ENCODE measurements at places on chromosomes 5 and 9.

- peak; percentile 22 for DNase-seq
- no peak overlapping the region for H3K27ac ChIP-seq
- H3K36me3 ChIP-seq = no peaks in the 10 kb centered on the region
- peaks cover 4% of the 10 kb centered on the region for H3K4me1 ChIP-seq
- no peaks in the 10 kb centered on the region for H3K27me3 ChIP-seq
- no peak overlapping the region for H3K4me3 ChIP-seq
Observed at GRCh38 chr5:41636605-41637004, 126.2 kb upstream of the PLCXD3 start.

- no peaks in the 10 kb centered on the region for H3K4me1 ChIP-seq
- H3K4me3 ChIP-seq = no peak overlapping the region
- peaks cover 13% of the 10 kb centered on the region for H3K27me3 ChIP-seq
- H3K36me3 ChIP-seq = no peaks in the 10 kb centered on the region
Observed at GRCh38 chr5:148740079-148740858, 85.9 kb upstream of the HTR4 start.

- H3K27me3 ChIP-seq = peaks cover 15% of the 10 kb centered on the region
- H3K4me3 ChIP-seq = peak overlapping the region; percentile 65
- no peak overlapping the region for H3K27ac ChIP-seq
- peaks cover 28% of the 10 kb centered on the region for H3K36me3 ChIP-seq
Observed at GRCh38 chr9:129885670-129886106, 50.4 kb downstream of the USP20 start.

DNA sequence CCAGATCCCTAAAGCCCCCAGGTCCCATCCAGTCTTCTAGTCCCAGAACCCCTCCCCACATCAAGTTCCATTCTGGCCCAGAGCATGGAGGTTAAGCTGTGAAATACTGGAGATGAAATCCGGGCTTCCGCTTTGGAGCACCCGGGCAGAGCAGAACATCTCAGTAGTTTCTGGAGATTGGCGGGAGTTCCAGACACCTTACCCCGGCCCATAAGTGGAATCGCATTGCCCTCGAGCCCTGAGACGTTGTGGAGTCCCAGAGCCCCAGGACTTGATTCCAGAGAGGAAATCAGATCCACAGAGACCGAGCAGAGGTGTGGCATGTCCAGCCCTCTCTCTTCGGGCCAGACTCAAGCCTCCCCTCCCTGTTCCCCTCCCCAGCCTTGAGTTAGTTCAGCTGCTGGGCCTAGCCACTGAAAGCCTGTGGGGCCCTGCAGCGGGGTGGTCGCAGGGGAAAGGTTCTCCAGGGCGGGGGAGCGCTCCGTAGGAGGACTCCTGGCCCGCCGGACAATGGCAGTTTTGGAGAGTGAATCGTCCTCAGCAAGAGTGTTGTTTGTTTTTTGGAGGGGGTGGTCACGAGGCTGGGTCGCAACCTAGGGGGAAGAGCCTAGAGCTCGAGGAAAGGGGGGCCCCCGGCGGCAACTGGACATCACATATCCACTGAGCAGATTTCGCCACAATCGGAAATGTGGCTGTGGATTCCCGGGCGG is 1.0 kb upstream of the PAX5 start:
- DNase-seq = peak; percentile 34

- H3K4me3 ChIP-seq = peak overlapping the region; percentile 80
- H3K36me3 ChIP-seq = no peaks in the 10 kb centered on the region
- H3K27ac ChIP-seq = peak overlapping the region; percentile 29
- DNase-seq = peak; percentile 83
- H3K27me3 ChIP-seq = peaks cover 94% of the 10 kb centered on the region
- H3K4me1 ChIP-seq = peaks cover 4% of the 10 kb centered on the region
Observed at GRCh38 chr9:37650299-37650872, 368 bp upstream of the FRMPD1 start.

DNA sequence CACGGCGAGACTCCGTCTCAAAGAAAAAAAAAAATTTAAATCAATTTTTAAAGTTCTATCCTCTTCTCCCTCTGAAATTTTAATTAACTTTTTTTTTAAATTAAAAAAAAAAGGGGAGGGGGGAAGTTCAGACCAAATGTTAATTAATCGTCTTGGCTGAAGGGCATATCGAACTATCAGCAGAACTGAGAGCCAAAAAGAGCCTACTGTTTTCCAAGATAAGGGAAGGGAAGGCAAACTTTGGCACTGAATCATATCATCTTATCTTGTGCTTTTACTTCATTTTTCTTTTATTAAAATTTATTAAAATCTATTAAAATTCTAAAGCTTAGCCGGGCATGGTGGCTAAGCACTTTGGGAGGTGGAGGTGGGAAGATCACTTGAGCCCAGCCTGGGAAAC is 45.9 kb upstream of the MTMR12 start:
- no peak for DNase-seq
- no peaks in the 10 kb centered on the region for H3K4me1 ChIP-seq
- H3K27me3 ChIP-seq = no peaks in the 10 kb centered on the region
- peaks cover 91% of the 10 kb centered on the region for H3K36me3 ChIP-seq
- H3K4me3 ChIP-seq = no peak overlapping the region

- no peak for DNase-seq
- no peaks in the 10 kb centered on the region for H3K36me3 ChIP-seq
- H3K27me3 ChIP-seq = peaks cover 18% of the 10 kb centered on the region
- H3K27ac ChIP-seq = no peak overlapping the region
Observed at GRCh38 chr5:159515197-159515596, 184.9 kb upstream of the IL12B start.

- no peaks in the 10 kb centered on the region for H3K36me3 ChIP-seq
- peaks cover 4% of the 10 kb centered on the region for H3K27me3 ChIP-seq
- peak overlapping the region; percentile 17 for H3K27ac ChIP-seq
- no peak for DNase-seq
- H3K4me3 ChIP-seq = no peak overlapping the region
Observed at GRCh38 chr5:74055486-74056106, 429.6 kb downstream of the ARHGEF28 start.
